NCI-H510A (cell line): ENCODE measurements at places on chromosomes 5 and 9.

DNA sequence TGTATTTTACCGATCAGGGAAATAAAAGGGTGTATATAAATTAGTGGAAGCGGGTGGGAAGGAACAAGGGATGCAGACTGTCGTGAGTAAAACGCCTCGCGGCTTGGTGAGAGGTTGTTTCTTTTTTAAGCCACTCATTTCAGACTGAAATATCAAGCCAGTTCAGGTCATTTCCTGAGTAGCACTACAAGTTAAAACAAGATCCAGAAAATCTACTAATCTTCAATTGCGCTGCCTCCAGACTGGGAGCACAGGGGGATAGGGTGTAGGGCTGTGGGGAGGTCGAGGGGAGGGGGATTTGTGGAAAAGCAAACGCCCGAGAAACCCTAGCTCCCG is 140.8 kb downstream of the TSSK1B start:
- DNase-seq: no peak

- DNase-seq: no peak
Observed at GRCh38 chr5:170330568-170331054, 33.0 kb upstream of the LCP2 start.

DNA sequence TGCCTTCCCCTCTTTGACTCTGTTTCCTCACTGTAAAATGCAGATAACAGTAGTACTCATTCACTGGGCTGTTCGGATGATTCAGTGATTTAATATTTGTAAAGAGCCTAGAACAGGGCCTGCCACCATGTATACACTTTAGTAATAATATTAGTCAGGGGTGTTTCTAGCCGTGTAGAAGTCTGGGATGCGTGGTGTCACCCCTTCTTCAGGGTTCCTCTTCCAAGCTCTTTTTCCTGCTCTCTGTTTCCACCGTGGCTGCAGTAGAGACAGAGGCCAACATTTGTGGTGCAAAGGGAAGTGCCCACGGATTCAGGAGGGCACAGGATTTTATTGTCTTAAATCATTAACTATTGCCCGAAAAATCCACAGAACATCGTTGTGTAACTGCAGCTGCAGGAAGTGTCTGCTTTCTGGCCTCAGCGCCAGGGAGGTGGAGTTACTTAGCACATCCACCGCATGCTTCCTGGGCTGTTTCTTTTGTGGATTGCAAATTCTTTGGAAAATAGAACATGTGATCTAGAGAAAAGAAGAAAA is 61.7 kb downstream of the TRIO start:
- peak; percentile 22 for DNase-seq

- DNase-seq: no peak
Observed at GRCh38 chr5:106154280-106154716, 1516.4 kb downstream of the EFNA5 start.

DNA sequence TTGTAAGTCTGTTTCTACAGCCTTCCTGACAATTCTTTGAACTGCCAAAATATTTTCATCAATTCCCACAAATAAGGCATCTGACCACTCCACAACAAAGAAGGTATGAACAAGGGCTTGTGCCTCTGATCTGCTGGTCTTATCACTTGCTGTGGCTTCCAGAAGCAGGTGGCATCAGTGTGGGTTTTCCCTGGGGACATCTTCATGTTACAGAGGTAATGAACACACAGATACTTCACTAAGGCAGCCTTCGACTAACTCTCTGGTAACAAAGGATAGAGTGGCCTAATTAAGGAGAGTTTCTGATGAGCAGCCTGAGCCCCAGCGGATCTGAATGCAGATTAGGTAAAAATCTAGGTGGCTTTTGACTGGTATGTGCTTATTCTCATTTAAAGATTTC is 15.2 kb upstream of the ERAP2 start:
- DNase-seq: no peak

GRCh38 chr9:89543111-89543510 is 45.2 kb upstream of the SEMA4D start:
- DNase-seq: no peak

DNA sequence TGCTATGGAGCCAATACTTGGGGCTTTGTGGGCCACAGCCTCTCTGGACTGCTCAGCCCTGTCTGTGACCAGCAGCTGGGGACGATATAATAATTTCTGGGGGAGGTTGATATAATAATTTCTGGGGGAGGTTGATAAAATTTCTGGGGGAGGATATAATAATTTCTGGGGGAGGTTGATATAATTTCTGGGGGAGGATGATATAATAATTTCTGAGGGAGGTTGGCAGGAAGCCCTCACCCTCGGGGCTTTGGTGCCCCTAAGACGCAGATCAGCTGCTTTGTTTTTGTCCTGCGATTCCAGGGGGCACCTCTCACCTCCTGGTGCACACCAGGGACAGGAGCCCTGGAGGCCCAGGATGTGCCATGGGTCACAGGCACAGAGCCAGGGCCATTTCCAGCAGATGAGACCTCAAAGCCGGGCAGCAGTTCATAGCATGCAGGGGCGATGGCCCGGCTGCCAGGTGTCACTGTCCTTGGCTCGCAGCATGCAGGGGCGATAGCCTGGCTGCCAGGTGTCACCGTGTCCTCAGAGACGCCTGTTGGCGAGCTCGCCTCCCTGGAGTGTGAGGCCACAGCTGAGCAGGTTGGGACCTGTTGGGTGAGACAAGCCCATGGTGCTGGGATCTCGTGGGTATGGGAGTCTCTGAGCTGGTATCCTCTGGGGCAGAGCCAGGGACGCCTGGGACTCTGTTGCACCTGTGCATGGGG is 3.8 kb upstream of the TOR4A start:
- DNase-seq: peak; percentile 89

DNA sequence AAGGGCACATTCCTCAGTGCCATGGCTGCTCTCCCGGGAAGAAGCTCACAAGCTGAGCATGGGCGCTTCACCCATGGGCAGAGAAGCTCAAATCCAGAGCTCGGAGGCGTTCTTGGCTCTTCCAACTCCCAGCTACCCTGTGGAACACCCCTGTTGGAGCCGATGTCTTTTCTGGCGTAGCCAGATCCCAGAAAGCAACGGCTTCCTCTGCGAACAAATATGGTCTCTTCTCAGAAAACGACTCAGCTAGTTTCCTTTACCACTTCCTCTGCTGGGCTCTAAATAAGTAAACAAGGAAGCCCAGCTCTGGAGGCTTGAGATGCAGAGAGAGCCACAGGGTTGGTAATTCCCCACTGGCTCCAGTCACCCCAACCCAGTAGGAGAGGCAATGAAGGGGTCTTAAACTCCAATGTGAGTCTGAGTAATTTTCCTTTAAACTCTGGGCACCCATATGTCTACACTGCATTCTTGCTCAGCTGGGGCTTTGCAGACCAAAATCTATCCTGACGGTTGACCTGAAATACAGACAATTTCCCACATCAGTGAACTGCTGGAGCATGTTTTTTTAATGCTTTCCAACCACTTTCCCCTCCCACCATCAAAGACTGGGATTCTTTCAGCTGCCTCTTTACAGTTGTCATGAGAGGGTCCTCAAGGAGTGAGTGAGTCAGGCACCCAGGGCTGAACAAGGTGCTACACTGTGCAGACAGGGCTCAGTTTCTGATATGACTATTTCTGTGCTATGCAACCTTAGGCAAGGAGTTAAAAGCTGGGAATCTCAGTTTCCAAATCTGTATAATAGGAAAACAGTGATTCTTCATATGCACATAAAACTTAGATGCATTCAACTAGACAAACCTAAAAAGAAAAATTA is at the start of gene LCP2:
TSS of gene LCP2 (minus strand) at position 189 of the 874 bp plus-strand sequence. CDS start at position 23, 166 bp downstream.
- no peak for DNase-seq

- no peak for DNase-seq
Observed at GRCh38 chr9:105116052-105116868, 128.2 kb upstream of the SLC44A1 start.

GRCh38 chr9:121452085-121452484 is 47.6 kb downstream of the GGTA1 start:
- no peak for DNase-seq

DNA sequence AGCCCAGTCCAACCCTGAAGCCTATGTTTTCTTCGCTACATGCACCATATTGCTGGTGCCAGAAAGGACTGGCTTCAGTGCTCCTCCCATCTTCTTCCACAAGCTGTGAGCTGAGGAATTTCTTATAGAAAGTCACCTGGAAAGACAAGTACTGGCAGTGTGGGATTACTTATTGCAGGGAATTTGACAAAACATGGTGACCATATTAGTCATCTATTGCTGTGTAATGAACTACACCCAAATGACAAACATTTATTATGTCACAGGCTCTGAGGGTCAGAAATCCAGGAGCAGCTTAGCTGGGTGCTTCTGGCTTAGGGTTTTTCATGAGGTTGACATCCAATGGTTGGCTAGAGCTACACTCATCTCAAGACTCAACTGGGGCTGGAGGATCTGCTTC is 75.5 kb downstream of the ENTREP1 start:
- DNase-seq: no peak

DNA sequence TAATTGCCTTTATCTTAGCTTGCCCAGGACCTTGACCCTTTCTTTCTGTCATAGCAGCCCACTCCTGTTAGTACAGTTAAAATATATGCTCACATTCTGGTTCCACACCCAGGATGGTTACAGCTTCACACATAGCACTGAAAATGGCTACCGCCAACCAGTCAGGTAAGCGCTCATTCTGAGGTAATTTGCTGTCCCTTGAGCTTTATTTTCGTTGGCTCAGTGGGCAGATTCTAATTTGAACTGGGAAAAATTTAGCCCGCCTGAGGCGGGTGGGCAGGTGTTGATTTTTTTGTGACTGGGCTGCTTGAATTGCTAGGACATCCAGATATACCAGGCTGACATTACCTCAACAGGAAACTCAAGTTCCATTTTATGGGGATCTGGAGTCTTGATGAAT is 137.5 kb downstream of the KCTD16 start:
- DNase-seq: no peak

GRCh38 chr5:59037453-59037852 is 454.6 kb downstream of the RAB3C start:
- no peak for DNase-seq

GRCh38 chr5:178078197-178079010 is 34.9 kb upstream of the N4BP3 start:
- DNase-seq: no peak

GRCh38 chr5:136466041-136466415 is 100.7 kb upstream of the TRPC7 start:
- DNase-seq: no peak

DNA sequence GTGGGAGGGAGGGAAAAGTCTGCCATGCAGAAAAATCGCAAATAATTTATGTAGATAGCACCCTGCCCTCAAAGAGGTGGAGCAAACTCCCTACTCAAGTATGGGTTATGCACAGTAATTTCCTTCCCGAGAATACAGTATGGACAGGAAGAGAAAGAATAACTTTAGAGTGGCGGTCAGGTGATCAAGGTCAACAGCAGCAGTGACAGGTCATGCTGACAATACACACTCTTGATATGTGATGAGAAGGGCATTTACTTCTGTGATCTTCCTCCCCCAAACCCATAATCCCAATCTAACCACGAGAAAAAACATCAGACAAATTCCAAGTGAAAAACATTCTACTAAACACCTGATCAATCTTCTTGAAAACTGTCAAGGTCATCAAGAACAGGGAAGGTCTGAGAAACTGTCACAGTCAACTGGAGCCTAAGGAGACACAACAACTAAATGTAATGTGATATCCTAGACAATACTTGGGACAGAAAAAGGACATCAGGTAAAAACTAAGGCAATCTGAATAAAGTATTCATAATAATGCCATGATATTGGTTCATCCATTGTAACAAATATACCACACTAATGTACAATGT is 11.7 kb downstream of the BICD2 start:
- DNase-seq: no peak

- DNase-seq: no peak
Observed at GRCh38 chr5:158857976-158858375, 241.7 kb downstream of the EBF1 start.

DNA sequence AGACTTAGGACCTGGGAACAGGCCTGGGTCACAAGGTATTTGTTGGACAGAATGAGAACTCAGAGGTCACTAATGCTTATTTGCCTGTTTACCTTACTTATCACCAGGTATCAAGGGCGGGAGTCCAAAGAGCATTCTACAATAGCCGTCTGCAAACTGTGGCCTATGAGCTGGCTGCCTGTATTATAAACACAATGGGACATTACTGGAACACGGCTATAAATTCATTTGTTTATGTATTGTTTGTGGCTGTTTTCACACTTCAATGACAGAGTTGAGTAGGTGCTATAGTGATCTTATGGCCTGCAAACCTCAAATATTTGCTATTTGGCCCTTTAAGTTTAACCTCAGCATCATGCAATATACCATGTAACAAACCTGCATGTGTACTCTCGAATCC is 76.6 kb upstream of the ASTN2 start:
- DNase-seq: no peak

DNA sequence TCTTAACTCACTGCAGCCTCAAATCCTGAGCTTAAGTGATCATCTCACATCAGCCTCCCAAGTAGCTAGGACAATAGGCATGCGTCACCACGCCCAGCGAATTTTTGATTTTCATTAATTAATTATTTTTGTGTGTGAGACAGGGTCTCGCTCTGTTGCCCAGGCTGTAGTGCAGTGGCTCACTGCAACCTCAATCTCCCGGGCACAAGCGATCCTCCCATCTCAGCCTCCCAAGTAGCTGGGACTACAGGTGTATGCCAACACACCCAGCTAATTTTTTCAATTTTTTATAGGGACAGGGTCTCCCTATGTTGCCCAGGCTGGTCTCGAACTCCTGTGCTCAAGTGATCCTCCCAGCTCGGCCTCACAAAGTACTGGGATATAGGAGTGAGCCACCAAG is 41.4 kb downstream of the UBAP1 start:
- no peak for DNase-seq

DNA sequence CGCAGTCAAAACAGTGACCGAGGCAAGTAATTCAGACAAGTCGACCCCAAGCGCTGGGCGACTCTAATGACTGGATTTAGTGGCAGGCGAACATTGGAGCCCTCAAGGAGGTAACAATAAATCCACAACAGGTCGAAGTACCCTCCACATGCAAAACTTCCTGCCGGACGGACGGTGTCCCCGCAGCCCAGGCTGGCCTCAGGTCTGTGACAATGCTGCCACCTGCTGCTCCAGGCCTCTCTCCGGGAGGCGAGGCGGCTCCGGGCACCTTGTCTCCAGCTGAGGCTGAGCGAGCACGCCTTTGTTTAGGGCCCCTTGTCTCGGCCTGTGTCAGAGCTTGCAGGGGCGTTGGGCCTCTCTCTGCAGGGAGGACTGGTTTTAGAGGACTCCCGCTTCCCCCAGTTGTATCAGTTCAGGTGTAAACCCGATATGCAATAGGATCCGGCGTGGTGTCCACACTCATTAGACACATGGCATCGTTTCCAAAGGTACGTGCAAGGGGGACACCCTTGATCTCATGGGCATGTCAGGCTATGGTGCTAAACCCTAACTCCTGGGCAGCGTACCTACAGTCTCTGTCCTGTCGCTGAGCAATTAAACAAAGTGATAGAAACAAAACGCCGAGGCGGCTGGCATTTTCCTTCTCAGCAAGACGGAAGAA is 628.0 kb upstream of the ADAMTS16 start:
- peak; percentile 11 for DNase-seq

DNA sequence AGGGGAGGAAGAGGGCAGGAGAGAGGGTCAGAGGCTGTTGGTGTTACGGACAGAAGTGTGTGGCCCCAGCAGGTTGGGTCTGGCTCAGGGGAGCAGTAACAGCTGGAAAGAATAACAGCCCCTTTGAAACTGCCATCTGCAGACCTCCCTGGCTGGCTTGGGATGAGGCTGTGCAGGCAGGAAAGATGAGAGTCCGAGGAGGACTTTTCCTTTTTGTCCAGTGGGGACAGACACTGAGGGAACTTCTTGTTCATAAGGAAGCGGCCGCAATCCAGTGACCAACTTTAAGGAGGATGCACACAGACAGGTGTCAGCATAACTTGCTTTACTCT is 14.8 kb upstream of the PLEKHG4B start:
- DNase-seq: no peak
